Stimulated activated CD8-positive, alpha-beta memory T cell treated with anti-CD3 and anti-CD28 coated beads, Interleukin-15, amount 100 ng/mL, for 1 hour (primary cell): ENCODE measurements at places on chromosomes 16 and 17.

GRCh38 chr16:46743232-46743719 is 4.9 kb downstream of the MYLK3 start:
- DNase-seq: no peak

GRCh38 chr16:73527187-73527586 is 479.3 kb upstream of the ZFHX3 start:
- no peak for DNase-seq

GRCh38 chr17:71363661-71364060 is 757.2 kb upstream of the SOX9 start:
- no peak for DNase-seq

- no peak for DNase-seq
These were observed 60.3 kb upstream of the CIBAR2 start for GRCh38 chr16:85172455-85173145.

DNA sequence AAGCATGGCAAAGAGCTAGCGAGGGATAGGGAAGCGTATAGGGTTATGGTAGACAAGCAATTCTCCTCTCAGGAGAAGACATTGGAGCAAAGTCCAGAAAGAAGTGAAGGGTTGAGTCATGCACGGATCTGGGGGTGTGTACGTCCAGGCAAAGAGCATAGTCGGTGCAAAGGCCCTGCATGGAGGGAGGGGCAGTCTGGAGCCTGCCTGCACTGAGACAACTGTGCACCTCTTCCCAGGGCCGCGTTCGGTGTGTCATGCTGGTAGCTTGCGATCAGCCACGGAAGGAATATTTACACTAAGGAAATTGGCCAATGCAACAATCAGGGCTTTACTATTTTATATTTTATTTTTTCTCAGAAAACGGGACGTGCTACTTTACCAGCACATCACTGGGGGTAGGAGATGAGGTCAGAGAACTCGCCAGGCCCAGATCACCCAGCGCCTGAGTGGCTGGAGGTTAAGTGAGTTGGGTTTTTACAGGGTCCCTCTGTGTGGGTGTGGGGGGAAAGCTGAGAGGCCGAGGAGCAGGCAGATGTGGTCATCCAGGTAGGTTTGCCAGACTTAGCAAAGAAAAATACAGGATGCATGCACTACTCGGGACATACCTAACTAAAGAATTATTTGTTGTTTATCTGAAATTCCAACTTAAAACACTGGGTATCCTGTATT is 6.7 kb upstream of the B9D1 start:
- no peak for DNase-seq

- DNase-seq: no peak
These were observed 47.1 kb downstream of the CYTH1 start for GRCh38 chr17:78734793-78735641.
